ENCODE measurements at places on chromosomes 16 and 17.
A peak's percentile ranks its signal among the peaks of the same experiment; 100 is the strongest.

GRCh38 chr16:66662445-66663194, 33.9 kb downstream of the CMTM4 start:
- H3K27me3 ChIP-seq, result peaks cover 31% of the 10 kb centered on the region
- no peaks in the 10 kb centered on the region for H3K36me3 ChIP-seq
- no peak for DNase-seq
- no peak overlapping the region for H3K27ac ChIP-seq

- no peaks in the 10 kb centered on the region for H3K27me3 ChIP-seq
- DNase-seq, result peak; percentile 22
- peaks cover 97% of the 10 kb centered on the region for H3K4me1 ChIP-seq
- H3K27ac ChIP-seq, result peak overlapping the region; percentile 99
- H3K36me3 ChIP-seq, result peaks cover 46% of the 10 kb centered on the region
- H3K4me3 ChIP-seq, result peak overlapping the region; percentile 43
Observed at GRCh38 chr17:45230787-45231480, 9.2 kb downstream of the FMNL1 start.

- no peaks in the 10 kb centered on the region for H3K27me3 ChIP-seq
- H3K36me3 ChIP-seq, result peaks cover 5% of the 10 kb centered on the region
- peaks cover 5% of the 10 kb centered on the region for H3K4me1 ChIP-seq
- no peak overlapping the region for H3K27ac ChIP-seq
- H3K4me3 ChIP-seq, result no peak overlapping the region
Observed at GRCh38 chr16:540645-541340, 13.3 kb downstream of the CAPN15 start.

DNA sequence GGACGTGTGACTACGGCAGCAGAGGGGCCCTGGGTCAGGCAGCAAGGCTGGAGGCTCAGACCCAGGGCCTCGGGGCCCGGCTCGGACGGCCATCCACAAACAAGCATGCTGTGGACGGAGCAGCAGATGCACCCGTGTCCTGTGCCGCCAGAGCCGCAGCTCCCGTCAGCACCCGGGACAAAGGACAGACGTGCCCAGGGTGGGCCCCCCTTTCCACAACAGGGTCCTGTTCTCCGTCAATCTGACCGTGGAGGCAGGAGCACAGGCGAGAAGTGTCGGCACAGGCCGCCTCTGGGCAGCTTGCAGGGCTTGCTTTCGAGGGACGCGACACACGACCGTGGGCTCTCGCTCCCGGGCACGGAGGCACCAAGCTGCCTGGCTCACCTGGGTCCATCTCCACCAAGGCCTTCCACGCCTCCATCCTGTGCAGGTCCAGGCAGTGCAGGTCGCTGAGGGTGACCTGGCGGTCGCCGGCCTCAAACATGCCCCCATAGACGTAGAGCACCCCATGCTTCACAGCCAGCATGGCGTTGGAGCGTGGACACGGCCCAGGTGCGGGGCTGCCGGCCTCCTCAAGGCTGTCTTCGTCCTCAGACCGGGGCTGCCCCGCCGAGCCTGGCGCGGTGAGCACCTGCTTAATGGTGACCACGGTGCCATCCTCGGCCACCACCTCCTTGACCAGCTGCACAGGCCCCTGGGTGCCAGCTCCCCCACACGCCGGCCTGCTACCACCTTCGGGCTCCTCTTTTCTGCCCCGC, 56.7 kb downstream of the KLHDC4 start:
- peaks cover 24% of the 10 kb centered on the region for H3K4me1 ChIP-seq
- H3K4me3 ChIP-seq, result no peak overlapping the region
- no peak overlapping the region for H3K27ac ChIP-seq
- no peaks in the 10 kb centered on the region for H3K27me3 ChIP-seq

- no peaks in the 10 kb centered on the region for H3K36me3 ChIP-seq
- no peak overlapping the region for H3K27ac ChIP-seq
- peaks cover 36% of the 10 kb centered on the region for H3K27me3 ChIP-seq
- H3K4me1 ChIP-seq, result no peaks in the 10 kb centered on the region
- DNase-seq, result no peak
Observed at GRCh38 chr17:36901506-36901905, 35.8 kb upstream of the LHX1 start.

- H3K4me3 ChIP-seq, result no peak overlapping the region
- no peaks in the 10 kb centered on the region for H3K27me3 ChIP-seq
- no peaks in the 10 kb centered on the region for H3K36me3 ChIP-seq
- H3K27ac ChIP-seq, result no peak overlapping the region
Observed at GRCh38 chr16:64627781-64628180, 494.1 kb downstream of the CDH11 start.

DNA sequence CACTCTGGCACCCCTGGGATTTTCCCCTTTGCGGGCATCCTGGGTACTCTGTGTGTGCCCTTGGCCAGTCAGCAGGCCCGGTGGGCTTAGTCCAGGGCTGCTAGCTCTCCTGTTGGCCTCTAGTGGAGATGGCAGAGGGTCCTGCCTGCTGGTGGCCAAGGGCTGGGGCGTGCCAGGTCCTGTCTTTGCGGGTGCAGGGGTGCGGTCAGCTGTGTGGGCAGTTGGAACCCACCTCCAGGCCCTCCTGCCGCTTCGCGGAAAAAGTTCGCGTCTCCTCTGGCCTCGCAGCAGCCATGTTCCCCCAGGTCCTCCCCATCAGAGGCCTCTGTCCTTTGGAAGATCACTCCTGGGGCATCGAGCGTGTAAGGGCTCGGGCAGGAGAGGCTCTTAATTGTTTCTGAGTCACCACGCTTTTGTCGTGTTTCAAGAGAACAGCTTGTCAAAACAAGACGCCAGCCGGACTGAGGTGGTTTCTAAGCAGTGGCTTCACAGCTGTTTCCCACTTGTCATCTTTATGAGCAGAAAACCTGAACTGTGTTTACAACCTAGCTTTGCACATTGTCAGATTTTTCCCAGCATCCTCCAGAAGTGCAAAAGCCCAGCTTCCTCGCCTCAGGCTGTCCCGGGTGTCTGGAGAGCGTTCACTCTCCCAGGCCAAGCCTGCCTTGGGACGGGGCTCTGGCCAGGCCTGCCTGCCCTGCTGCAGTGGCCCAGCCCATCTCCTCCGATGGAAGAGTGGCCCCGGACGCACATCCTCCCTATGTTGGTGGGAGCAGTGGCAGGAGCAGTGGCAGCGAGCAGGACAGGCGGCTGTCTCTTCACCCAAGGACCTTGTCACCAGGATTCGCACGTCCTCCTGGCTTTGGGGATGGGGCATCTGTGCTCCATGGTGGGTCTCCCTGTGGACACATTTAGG, 5.0 kb upstream of the DNASE1L2 start:
- H3K27me3 ChIP-seq, result peaks cover 15% of the 10 kb centered on the region
- H3K4me3 ChIP-seq, result no peak overlapping the region
- peaks cover 3% of the 10 kb centered on the region for H3K4me1 ChIP-seq

- no peak for DNase-seq
- no peak overlapping the region for H3K4me3 ChIP-seq
- H3K27ac ChIP-seq, result no peak overlapping the region
Observed at GRCh38 chr17:59254742-59255141, 34.4 kb downstream of the GDPD1 start.

GRCh38 chr17:32483451-32484019, 3.3 kb upstream of the CDK5R1 start:
- H3K4me1 ChIP-seq, result peaks cover 21% of the 10 kb centered on the region
- H3K36me3 ChIP-seq, result peaks cover 37% of the 10 kb centered on the region
- H3K4me3 ChIP-seq, result no peak overlapping the region
- peak overlapping the region; percentile 4 for H3K27ac ChIP-seq
- DNase-seq, result peak; percentile 59
